CD8-positive, alpha-beta memory T cell (primary cell): ENCODE measurements at places on chromosomes 3 and 15. TPM values are rescaled to one million over a fixed set of nuclear protein-coding genes. Genes with fewer than 3 reads are reported as not detected.

- no peak overlapping the region for H3K4me3 ChIP-seq
- H3K4me1 ChIP-seq = no peaks in the 10 kb centered on the region
- H3K36me3 ChIP-seq = no peaks in the 10 kb centered on the region
- no peaks in the 10 kb centered on the region for H3K27me3 ChIP-seq
- no peak overlapping the region for H3K27ac ChIP-seq
Measured at GRCh38 chr15:101070502-101071273, 151.5 kb downstream of the LRRK1 start.

GRCh38 chr15:63369781-63370180 lies 11.9 kb downstream of the CA12 start:
- no peak overlapping the region for H3K4me3 ChIP-seq
- no peak overlapping the region for H3K27ac ChIP-seq
- no peaks in the 10 kb centered on the region for H3K4me1 ChIP-seq
- H3K27me3 ChIP-seq = no peaks in the 10 kb centered on the region

DNA sequence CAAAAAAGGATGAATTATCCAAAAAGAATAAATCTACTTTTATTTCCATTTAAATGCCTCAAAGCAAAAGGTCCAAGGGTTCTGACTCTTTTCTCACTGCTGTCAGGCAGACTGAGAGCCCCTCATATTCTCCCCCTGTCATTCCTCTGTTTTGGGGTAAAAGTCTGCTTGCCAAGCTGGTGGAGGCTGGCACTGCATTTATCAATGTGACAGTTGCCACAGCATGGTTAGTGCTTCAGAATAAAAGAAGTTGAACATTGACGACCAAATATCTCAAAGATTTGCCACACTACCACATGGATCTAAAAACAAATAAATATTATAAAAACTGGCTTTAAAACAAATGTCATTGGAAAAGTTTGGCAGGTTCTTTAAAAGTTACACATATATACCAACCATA lies 89.2 kb upstream of the SNRK start:
- H3K27me3 ChIP-seq = no peaks in the 10 kb centered on the region
- no peak overlapping the region for H3K4me3 ChIP-seq

DNA sequence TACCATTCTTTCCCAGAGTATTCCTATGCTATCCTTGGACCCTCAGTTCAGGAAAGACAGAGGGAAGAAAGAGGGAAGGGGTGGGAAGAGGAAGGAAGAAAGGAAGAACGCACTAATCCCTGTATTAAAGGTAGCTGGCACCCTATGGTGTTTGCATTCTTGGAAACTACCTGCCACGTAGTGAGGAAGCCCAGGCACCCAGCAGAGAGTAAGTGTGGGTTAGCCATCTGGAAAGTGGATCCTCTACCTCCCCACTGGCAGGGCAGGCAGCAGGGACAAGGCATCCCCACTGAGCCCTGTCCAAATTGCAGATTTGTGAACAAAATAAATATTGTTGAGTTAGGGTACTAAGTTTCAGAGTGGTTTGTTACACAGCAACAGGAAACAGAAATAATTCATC lies 8.8 kb downstream of the RBP1 start:
- H3K27me3 ChIP-seq = no peaks in the 10 kb centered on the region
- H3K4me1 ChIP-seq = no peaks in the 10 kb centered on the region
- no peak for DNase-seq
- H3K36me3 ChIP-seq = no peaks in the 10 kb centered on the region
- H3K4me3 ChIP-seq = no peak overlapping the region
- H3K27ac ChIP-seq = no peak overlapping the region

DNA sequence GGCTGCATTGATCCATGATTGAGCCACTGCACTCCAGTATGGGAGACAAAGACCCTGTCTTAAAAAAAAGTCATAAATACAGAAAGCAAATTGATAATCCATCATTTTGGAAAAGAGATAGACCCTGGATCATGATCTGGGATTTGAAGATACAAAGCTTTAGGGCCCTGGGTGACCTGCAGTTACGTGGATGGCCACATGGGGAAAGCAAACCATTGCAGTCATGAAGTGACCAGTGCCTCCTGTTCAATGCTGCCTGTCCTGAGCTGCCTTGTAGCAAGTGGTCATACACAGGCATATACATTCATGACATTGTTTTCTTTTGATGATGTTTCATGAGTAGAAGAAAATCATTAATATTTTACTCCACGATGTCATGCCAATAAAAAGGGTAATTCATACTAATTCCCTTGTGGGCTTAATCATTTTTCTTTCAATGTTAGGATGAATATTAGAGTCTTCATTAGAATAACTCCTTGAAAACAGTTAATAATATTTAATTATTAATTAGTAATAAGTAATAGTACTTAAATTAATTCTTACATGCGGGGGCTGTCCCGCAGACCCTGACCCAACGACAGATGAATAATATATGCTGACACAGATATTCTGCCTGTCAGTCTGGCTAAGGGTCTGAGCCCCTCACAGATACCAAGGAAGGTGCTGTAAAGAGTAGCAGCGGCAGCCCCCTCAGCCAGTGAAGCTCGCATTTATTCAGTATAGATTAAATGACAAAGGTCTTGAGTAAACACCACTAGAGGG lies 109.0 kb upstream of the UNC13C start:
- H3K4me3 ChIP-seq = no peak overlapping the region
- H3K27ac ChIP-seq = no peak overlapping the region
- no peaks in the 10 kb centered on the region for H3K4me1 ChIP-seq
- no peak for DNase-seq

- H3K4me1 ChIP-seq = no peaks in the 10 kb centered on the region
- H3K27ac ChIP-seq = no peak overlapping the region
- H3K4me3 ChIP-seq = no peak overlapping the region
- DNase-seq = no peak
- no peaks in the 10 kb centered on the region for H3K36me3 ChIP-seq
Measured at GRCh38 chr3:118540826-118541225, 493.8 kb downstream of the IGSF11 start.

GRCh38 chr3:151351219-151351618 lies 21.9 kb upstream of the P2RY13 start:
- H3K36me3 ChIP-seq = no peaks in the 10 kb centered on the region
- no peak overlapping the region for H3K4me3 ChIP-seq
- no peak overlapping the region for H3K27ac ChIP-seq

DNA sequence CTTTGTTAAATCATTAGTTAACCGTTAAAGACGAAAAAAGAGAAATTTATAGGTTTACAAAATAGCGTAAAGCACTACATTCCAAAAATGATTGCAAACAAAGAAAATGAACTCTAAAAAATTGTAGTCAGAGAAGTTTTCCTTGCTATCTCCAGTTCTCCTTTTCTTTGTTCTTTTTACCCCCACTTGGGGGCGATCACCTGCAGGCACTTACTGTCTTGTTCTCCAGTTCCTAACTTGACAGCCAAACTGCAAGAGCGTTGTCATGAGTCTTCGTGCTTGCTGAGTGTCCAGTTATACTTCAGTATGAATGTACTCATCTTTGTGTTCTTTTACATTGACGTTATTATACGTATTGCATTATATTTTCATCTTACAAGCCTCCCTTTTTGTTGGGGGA lies 54.5 kb downstream of the CHD2 start:
- H3K4me1 ChIP-seq = peaks cover 10% of the 10 kb centered on the region
- no peak for DNase-seq
- H3K27me3 ChIP-seq = no peaks in the 10 kb centered on the region
- H3K27ac ChIP-seq = no peak overlapping the region

- H3K27ac ChIP-seq = no peak overlapping the region
- H3K36me3 ChIP-seq = no peaks in the 10 kb centered on the region
- no peaks in the 10 kb centered on the region for H3K27me3 ChIP-seq
- DNase-seq = no peak
- H3K4me1 ChIP-seq = no peaks in the 10 kb centered on the region
Measured at GRCh38 chr3:48399387-48400172, 27.6 kb downstream of the FBXW12 start.

- no peaks in the 10 kb centered on the region for H3K27me3 ChIP-seq
- no peak for DNase-seq
- no peaks in the 10 kb centered on the region for H3K4me1 ChIP-seq
- H3K27ac ChIP-seq = no peak overlapping the region
Measured at GRCh38 chr3:167113035-167113830, 266.9 kb downstream of the ZBBX start.

ACOX2 gene
- total RNA-seq = not detected

FBLN2 gene
- 0.18 TPM for total RNA-seq

EAF1 gene
- total RNA-seq = 25.8 TPM

CYP1A1 gene
- total RNA-seq = 2.4 TPM

CFAP100 gene
- not detected for total RNA-seq

EFCC1 gene
- 0.11 TPM for total RNA-seq
